ENCODE measurements at places on chromosomes 7 and 10.

DNA sequence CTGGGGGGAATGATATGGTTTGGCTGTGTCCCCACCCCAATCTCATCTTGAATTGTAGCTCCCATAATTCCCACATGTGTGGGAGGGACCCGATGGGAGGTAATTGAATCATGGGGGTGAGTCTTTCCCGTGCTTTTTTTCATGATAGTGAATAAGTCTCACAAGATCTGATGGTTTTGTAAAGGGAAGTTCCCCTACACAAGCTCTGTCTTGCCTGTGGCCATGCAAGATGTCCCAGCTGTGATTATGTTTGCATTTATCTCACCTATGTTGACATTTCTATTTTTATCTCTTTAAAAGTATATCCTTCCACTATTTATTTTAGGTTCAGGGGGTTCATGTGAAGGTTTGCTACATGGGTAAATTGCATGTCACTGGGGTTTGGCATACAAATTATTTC lies 323.9 kb upstream of the GLI3 start:
- DNase-seq, result no peak

GRCh38 chr10:91616137-91616536 lies 16.7 kb downstream of the PPP1R3C start:
- DNase-seq, result peak; percentile 83

DNA sequence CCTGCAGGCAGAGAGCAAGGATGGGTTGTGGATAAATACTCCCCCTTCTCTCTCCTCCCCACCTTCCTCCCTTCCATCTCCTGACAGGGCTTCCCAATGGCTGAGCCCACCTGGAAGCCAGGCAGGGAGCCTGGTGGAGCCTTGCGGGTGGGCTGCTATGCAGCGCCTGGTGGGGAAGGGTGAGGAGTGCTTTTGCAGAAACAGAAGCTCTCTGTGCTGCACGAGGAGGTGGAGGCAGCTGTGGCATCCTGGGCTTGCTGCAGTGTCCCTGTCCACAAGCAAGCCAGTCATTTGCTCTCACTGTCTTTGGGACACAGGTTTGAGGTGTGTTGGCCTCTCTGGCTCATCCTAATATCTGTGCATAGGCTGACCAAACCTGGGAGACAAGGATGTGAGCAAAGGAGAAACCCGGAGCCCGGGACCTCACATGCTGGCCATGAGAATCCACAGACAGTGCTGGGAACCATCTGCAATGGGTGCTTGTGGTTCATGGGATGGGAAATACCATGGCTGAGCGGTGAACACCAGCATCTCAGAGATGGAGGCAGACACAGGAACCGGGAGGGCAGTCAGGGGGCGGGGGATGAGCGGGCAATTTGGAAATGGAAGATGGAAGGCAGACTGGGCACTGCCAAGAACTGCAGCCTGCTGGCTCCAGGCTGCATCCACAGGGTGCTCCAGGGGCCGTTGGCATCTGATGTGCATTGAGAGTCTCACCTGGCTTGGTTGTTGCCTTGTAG lies 364.2 kb downstream of the GLRX3 start:
- no peak for DNase-seq

DNA sequence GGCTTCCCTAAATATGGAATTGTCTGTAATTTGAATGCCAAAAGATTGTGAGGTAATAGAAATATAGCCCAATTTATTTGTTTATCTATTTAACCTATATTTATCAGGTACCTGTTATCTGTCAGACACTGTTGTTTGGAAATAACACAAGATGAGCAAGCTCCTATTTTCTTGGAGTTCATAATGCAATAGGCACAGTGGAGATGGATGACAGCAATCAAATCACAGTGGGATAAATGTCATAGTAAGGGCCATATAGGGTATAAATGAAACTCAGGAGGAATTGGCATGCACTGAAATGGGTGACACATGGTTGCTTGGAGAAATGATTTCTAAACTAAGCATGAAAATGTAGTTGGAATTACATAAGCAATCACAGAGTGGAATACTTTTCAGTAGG lies 761.8 kb upstream of the MBL2 start:
- no peak for DNase-seq

GRCh38 chr10:31770307-31770902 lies 158.2 kb downstream of the ARHGAP12 start:
- DNase-seq, result no peak

DNA sequence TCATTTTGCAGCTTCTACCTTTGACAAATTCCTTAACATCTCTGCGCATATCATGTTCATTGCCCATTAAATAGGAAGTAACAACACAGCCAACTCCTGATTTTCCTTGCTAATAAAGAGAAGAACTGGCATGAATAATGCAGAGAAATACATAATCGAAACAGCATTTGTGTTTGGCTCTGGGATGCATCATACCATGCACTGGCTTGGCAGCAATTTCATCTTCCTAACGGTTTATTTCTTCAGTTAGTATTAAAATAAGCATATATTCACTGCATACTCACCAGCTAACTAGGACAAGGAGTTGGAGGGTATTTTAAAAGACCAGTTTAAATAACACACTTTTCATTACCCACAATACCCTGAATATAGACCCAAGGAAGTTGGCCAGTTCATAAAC lies 132.5 kb downstream of the ITGA8 start:
- no peak for DNase-seq

GRCh38 chr7:90593205-90593604 lies 2.9 kb upstream of the CDK14 start:
- DNase-seq, result peak; percentile 64

- DNase-seq, result no peak
Measured at GRCh38 chr7:2681929-2682799, 5.8 kb upstream of the AMZ1 start.

DNA sequence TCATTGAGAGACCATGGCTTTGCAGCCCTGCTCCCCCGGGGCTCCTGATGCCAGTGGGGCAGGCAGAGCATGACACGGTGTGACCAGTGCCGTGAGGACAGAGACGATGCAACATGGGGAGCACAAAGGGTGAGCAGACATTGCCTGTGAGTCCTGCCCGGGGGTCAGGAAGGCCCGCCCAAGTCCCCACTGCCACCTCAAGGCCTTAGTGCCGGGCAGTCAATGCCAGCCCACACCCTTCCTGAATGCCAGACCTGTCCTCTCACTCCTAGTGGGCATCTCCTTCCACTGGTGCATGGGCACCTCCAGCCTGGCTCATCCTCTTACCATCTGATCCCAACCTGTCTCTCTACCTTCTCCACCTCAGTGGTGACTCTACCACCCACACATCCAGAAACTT lies 157.9 kb upstream of the ZMIZ1 start:
- DNase-seq, result no peak

GRCh38 chr7:87548123-87548919 lies 52.4 kb downstream of the ABCB1 start:
- DNase-seq, result no peak

DNA sequence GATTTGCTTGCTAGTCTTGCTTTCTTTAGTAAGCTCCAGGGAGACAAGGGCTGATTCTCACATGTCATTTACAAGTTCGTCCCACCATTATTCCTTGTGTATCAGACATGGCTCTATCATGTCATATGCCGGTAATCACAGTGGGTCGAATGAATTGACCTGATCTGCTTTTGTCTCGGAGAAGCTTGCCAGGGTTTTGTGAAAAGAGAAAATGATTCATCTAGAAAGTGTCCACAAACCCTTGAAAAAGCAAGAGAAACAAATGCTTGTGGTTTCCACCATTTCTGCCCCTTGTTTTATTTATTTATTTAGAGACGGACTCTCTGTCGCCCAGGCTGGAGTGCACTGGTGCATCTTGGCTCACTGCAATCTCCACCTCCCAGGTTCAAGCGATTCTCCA lies 278.5 kb downstream of the TCF7L2 start:
- DNase-seq, result peak; percentile 63

- DNase-seq, result no peak
Measured at GRCh38 chr7:68601826-68602225, 996.4 kb upstream of the AUTS2 start.

GRCh38 chr7:66877577-66878300 lies 43.3 kb upstream of the TMEM248 start:
- DNase-seq, result peak; percentile 21

- DNase-seq, result peak; percentile 91
Measured at GRCh38 chr10:51224671-51225161, 150.4 kb downstream of the PRKG1 start.

GRCh38 chr7:40525764-40526163 lies 391.0 kb downstream of the SUGCT start:
- DNase-seq, result no peak
